ENCODE measurements at places on chromosomes 3 and 15.

DNA sequence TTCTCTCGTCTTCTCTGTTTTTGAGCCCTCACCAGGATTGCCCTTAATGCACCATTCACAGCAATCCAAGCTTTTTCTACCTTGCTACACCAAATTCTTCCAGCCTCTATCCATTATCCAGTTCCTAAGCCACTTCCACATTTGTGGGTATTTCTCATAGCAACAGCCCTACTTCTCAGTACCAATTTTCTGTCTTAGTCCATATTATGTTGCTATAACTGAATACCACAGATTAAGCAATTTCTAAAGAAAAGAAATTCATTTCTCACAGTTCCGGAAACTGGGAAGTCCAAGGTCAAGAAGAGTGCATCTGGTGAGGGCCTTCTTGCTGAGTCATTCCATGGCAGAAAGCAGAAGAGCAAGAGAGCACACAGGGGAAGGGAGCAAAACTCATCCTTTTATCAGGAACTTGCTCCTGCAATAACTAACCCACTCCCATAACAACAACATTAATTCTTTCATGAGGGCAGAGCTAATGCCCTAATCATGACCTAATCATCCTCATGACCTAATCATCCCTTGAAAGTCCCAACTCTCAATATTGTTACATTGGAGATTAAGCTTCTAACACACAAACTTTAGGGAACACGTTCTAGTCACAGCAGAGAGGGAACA lies 9.7 kb upstream of the EIF1B start:
- DNase-seq, result no peak

DNA sequence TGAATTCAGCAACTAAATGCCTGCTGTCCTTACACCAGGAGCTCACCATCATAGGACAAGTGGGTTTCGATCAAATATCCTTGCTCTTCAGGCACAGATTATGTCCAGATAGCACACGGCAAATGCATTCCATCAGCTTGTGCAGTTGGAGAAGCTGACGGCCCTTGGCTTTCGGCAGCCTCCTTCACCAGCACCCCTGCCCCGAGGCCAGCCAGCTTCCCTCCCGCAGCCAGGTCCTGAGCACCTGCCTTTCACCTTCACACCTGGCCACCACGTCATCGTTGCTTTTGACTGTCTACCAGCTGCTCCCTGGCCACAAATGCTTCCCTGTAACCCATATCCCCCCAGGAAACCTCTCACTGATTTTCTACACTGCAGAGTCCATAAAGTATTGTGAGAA lies 355.5 kb downstream of the OCA2 start:
- DNase-seq, result no peak

DNA sequence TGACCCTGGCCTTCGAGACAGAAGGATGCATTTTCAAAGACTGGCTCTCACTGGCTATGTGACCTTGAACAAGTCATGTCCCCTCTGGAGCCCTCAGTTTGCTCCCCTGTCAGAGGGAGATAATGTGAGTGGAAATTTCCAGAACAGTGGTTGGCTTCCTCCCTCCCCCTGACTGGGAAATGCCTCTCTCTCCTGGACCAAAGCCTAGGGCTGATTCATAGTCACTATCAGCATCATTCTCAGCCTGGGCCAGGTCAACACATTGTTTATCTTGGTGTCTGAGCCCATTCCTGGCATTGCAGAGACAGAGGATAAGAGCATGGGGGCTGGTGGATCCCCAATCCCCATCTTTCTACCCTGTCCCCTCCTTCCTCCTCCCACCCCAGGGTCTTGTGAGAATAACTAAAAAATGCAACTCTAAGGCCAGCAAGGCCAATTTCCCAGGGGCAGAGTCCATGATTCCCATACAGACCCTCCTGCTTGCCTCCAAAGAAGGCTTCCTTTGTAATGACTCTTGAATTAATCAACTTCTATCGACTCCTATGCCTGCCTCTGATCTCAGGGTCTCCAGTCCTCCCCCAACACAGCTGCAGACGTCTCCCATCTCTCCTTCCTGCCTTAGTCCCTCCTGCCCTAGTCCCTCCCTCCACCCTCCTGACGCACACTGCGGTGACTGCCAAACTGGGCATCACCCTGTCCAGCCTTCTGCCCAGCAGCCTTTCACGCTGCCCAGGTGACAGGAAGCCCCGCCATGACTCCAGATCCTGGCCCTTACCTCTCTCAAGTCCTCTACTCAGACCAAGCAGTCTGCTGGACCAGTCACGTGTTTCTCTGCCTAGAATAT lies 35.4 kb upstream of the CORO2B start:
- DNase-seq, result peak; percentile 87

- no peak for DNase-seq
These were observed 74.2 kb downstream of the RARB start for GRCh38 chr3:25502233-25502632.

DNA sequence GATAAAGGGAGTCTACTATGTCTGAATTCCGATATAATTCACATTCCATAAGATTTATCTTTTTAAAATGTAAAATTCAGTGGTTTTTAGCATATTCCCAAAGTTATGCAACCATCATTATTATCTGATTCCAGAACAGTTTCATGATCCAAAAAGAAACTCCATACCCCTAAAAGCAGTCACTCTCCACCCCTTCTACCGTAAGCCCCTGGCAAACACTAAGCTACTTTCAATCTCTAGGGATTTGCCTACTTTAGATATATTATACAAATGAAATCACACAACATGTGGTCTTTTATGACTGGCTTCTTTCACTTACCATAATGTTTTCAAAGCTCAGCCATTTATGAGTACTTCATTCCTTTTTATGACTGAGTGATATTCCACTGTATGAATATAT lies 65.6 kb downstream of the TMEM212 start:
- DNase-seq, result no peak

DNA sequence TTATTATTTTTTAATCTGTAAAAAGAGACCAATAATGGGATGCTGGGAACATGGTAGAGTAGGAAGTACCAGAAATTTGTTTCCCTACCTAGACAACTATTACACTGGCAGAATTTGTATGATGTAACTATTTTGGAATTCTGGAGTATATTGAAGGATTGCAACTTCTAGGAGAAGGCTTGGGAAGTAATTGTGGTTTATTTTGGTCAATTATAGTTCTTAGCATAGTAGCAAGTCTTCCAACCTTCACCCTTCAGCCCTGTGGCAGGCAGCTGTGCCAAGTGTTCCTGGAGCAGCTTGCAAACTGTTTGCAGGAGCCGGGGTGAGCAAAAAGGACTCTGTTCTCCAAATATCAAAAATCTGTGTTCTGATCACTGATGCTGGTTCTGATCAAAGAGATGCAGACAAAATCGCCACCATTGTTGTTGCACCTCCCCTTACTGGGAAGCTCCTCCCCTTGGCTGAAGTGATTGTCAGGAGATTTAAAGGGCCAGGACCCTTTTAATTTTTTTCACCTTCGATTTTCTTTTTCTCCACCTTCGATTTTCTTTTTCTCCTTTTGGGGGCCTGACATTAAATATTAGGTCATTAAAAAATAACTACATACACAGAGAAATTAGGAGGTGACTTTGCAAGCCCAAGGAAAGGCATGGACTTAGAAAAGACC lies 363.3 kb downstream of the SLC9A9 start:
- no peak for DNase-seq

- no peak for DNase-seq
These were observed 37.8 kb downstream of the LSM3 start for GRCh38 chr3:14216257-14217048.

DNA sequence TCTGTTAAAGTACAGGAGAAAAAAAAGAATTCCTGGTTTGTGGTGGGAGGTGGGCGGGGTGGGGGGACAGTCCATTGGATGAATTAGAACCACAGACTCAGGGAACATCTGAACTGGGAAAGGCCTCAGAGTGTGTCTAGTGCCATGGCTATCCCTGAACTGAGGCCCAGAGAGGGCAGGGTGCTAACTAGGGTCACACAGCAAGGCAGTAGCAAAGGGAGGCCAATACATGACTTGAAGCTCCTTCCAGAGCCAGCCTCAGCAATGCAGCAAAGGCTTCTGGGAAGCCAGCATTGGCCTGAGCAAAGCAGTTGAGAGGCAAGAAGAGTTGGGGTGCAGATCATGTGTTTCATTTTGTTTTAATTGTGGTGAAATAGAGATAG lies 85.4 kb downstream of the SMAD6 start:
- no peak for DNase-seq

DNA sequence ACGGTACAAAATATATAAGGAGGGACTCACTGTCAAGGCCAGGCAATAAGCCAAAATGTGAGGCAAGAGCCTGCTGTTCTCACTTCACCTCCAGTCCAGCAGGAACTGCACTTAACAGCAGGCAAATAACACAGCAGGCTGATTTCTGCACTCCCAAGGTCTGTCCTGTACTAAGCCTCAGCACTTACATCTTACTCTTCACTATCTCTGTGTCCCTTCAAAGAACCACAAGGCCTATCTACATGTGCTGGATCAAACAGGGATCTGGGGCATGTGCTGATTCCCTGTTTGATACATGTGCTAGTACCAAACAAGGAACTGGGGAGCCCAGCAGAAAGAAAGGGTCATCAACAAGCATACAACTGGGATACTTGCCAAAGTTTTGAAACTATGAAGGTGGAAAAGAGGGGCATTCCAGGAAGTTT lies 22.2 kb downstream of the UACA start:
- peak; percentile 46 for DNase-seq

- DNase-seq, result no peak
These were observed 2.2 kb downstream of the CDCP1 start for GRCh38 chr3:45143673-45144671.

DNA sequence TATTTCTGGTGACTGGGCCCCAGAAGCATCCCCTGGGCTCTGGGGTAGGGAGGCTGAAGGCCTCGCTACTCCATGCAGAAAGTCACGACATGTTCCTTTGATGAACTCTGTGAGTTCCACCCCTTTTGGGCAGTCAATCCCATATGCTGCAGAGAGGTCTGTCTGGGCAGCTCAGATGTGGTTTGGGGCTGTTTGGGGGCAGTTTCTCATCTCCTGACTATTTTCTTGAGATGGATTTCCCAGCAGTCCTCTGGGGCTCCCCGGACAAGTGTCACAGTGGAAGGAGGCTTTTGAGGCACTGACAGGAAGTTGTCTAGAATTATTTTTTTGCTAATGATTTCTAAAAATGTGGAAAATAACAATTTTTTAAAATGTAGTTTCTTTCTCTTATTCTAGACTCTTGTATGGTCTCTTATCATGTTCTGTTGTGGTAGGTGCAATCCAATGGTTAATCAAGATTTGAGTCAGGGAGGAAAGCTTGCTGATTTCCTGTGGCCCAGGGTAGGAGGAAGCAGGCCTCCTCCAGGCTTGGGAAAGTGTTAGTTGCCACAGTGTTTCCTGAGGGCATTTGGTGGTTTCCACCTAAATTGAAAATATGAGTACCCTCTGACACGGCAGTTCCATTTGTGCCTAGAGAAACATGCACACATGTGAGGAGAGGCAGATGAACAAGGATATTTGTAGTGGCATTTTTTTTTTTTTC lies 19.9 kb upstream of the TATDN2 start:
- DNase-seq, result no peak

DNA sequence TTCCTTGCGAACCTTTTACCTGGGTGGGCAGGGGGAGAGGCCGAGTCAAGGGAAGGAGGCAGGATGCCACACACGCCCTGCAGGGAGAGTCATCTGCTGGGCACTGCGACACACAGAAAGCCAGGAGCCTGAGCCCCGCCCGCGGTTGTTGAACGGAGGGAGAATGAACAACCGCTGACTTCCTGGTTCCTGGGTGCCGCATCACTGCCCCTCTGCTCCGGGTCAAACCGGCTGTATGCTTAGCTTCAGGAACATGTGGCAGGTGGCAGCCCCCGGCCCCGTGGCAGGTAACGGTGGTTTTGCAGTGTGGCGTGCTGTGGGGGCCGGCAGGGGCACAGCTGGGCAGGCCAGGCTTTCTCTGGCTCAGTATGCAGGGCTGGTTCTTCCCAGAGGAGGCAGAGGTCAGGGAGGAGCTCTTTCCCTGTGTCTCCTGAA lies 33.4 kb downstream of the APBA2 start:
- DNase-seq, result no peak

- DNase-seq, result no peak
These were observed 129.8 kb downstream of the PPM1L start for GRCh38 chr3:160885791-160886286.

GRCh38 chr3:9250236-9250635 lies 790 bp upstream of the SRGAP3 start:
- DNase-seq, result no peak

- no peak for DNase-seq
These were observed 111.0 kb downstream of the RFTN1 start for GRCh38 chr3:16402451-16402850.

DNA sequence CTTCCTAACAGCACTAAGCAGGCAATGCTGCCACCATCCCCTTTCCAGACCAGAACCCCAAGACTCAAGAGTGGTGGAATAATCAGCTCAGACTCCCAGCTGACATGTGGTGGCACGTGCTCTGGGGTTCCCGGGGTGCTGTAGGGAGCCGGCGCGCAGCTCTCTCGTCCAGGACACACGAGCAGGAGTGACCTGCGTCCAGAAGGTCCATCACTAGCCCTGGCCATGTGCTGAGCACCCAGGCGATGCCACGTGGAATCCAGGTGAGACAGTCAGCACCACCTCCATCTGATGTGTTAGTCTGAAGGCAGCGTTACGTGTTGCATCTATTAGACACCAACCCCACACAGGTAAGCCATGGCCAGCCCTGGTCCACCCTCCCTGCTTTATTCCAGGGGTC lies 78.2 kb downstream of the VGLL4 start:
- DNase-seq, result no peak

DNA sequence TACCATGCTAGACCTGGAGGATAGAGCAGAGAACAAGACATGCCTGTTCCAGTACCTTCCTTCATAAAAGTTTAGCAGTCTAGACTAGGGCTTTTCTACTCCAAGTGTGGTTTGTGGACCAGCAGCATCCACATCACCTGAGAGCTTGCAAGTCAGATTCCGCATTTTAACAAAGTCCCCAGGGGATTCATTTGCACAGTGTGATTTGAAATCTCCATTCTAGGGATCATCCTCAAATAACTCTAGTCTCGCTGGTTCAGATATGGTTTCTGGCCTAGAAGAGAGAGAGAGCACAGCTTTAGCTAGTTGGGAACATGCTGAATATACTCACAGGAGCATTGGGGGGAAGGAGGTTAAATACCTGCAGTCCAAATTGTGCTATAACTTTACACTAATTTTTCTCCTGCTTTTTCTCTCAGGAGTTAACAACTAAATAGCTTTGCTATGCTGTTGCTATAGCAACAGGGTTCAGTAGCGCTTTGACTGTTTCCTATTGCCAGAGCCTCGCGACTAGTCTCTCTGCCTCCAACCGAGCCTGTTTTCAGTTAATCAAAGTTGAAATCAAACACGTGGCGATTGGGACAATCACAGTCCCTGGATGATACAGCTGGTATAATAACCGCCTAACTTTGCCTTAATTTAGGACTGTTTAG lies 64.0 kb upstream of the RASGRF1 start:
- no peak for DNase-seq
